Inflammatory macrophage (primary cell): ENCODE measurements at places on chromosomes 12 and 14.

GRCh38 chr12:107679336-107679735 is 6.3 kb upstream of the PWP1 start:
- no peak for DNase-seq

GRCh38 chr12:128652136-128652751 is 171.5 kb downstream of the SLC15A4 start:
- no peak for DNase-seq

GRCh38 chr14:53613404-53614253 is 343.0 kb downstream of the BMP4 start:
- no peak for DNase-seq

DNA sequence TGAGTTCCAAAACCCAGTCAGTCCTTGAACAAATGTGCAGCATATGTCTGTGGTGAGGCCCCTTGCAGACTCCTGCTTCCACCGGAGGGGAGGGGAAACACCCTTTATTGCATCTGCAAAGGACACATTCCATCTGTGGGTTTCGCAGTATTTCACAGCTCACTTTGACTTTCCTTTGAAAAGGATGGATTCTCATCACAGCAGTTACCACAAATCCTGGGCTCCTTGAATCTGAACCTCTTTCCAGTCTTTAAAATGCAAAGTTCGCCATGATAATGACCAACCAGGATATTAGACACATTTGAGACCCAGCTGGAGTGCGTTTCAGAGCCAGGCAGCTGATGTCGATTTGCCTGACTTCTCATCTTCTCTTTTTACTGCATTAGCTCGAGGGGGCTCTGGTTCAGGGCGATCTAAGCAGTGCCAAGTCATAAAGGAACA is 242.4 kb downstream of the SLC15A4 start:
- DNase-seq, result no peak

DNA sequence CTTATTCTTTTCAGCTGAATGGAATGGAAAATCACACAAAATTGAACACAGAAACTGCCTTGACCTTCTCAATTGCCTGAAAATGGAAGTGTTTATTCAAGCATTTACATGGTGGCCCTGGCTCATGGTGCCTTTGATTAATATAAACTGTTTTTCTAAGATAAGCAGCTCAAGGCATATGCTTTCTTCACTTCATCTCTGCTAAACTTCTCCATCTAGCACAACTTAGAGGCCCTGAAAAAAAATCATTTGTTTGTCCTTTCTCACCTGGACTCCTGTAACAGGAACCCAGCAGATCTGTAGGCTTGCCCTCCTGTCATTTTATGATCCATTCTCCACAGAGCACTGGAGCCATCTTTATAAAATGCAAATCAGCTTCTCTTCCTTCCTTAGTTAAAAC is 117.5 kb upstream of the KRR1 start:
- no peak for DNase-seq
